ENCODE measurements at places on chromosomes 11 and 22.
A peak's percentile ranks its signal among the peaks of the same experiment; 100 is the strongest.

DNA sequence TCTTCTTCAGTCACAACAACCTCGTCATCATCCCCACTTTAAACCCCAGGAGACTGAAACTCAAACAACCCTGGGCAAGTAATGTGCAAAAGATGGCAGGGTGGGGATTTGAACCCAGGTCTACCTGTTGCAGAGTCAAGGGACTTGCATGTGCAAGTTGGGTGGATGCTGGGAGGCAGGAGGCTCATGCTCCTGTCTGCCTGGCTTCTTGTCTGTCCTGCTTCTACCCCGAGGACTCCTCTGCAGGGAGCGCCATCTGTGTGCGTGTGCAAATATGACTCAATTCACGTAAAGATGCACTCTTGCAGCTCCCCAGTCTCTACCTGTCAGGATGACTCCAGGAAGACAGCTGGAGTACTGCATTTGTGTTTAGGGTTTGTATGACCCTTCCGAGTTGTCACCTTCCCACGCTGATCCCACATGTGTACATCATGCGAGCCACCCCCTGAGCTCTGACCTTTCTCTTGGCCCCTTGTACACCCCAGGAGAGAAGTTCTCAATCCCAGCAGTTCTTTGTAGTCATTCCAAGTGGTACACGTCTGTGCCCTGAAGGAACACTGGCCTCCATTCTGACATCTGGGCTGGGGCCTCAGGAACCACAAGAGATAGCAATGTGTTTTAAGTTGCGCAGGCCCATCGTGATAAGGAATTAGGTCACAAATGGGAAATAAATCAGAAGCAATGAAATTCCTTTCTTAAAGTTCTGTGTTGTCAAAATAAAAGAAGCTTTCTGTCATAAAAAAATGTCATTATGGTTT lies 95.7 kb downstream of the CWC15 start:
- no peak for DNase-seq

- no peak for DNase-seq
Observed at GRCh38 chr22:16957781-16958180, 50.2 kb downstream of the GAB4 start.

- DNase-seq = no peak
Observed at GRCh38 chr11:8596504-8597046, 2.5 kb upstream of the STK33 start.

DNA sequence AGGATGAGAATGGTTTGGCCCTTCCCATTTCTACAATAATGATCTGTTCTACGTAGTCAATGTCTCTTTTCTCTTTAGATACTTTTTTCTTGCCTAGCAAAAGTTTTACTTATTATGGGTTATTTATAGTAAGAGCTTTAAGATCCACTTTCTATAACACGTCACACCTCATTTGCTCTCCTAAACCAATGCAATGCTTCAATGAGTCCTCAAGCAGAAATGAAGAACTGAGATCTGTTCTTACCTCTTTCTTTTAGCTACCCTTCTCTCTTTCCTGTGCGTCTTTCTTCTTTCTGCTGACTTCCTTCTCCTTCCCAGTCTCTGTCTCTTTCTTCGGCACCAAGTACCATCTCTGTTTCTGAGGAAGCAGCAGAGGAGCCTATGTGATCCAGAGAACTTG lies 61.8 kb downstream of the SNX19 start:
- DNase-seq = no peak

DNA sequence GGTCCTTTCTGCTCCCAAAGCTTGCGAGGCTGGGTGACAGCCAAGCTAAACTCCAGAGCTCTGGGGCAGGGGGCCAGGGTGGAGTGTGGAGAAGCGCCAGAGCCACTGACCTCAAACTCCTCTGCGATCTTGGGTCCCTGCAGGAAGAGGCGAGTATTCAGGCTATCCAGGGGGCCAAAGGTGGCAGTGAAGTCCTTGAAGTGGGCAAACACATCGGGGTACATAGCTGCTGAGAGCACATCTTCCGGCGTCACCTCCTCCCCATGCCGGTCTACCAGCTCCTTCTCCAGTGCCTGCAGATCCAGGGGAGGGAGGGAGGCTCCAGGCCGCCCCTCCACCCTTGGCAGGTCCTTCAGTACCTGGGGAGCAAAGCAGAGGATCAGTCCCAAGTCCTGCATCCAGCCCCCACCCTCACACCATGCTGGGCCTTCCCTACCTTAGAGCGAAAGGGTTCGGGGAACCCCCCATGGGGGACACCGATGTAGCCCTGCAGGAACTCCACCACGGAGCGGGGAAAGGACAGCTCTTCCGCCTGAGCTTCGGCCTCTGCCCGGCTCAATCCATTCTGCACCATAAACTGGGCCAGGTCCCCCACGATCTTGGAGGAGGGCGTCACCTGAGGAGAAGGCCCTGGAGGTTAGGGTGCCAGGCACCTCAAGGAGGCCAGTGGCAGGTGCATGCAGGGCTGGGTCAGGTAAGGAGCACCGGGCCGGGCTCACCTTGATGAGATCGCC lies 6.4 kb downstream of the RCE1 start:
- DNase-seq = no peak

GRCh38 chr22:17912945-17913721 lies 111.2 kb downstream of the MICAL3 start:
- DNase-seq = no peak

DNA sequence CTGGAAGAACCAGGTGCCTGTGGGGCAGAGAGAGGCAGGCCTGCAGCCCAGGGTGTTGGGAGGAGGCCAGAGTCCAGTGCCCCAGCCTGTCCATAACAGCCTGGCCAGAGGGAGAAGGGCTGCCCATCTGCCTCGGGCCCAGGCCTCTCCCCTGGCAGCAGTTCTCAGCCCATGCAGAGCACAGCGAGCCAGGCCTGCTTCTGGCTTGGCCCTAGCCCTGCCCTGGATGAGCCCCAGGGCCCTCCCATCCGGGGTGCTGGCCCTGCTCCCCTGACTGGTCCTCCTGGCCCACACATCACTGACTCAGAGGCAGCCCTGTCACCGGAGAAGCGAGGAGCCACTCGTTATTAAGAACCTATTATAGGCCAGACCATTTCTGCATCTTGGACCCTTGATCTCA lies 19.7 kb upstream of the MYRF start:
- DNase-seq = no peak

GRCh38 chr11:116231543-116231942 lies 541.2 kb downstream of the BUD13 start:
- no peak for DNase-seq

DNA sequence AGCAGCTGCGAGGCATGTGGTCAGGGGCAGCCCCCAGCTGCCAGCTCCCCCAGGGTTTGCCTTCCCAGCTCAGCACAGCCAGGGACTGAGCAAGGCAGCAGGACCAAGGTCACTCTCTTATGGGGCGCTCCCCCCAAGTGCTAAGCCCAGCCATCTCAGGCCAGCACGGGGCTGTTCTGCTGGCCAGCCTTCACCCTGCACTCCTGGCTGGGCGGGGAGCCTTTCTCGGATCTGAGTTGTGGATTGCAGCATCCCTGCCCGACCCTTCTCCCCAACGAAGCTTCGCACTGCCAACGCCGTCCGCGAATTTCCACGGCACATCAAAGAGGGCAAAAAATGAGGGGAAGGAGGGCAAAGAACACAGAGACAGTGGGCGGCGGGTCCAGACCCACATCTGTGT lies 42.5 kb upstream of the GAL start:
- no peak for DNase-seq

DNA sequence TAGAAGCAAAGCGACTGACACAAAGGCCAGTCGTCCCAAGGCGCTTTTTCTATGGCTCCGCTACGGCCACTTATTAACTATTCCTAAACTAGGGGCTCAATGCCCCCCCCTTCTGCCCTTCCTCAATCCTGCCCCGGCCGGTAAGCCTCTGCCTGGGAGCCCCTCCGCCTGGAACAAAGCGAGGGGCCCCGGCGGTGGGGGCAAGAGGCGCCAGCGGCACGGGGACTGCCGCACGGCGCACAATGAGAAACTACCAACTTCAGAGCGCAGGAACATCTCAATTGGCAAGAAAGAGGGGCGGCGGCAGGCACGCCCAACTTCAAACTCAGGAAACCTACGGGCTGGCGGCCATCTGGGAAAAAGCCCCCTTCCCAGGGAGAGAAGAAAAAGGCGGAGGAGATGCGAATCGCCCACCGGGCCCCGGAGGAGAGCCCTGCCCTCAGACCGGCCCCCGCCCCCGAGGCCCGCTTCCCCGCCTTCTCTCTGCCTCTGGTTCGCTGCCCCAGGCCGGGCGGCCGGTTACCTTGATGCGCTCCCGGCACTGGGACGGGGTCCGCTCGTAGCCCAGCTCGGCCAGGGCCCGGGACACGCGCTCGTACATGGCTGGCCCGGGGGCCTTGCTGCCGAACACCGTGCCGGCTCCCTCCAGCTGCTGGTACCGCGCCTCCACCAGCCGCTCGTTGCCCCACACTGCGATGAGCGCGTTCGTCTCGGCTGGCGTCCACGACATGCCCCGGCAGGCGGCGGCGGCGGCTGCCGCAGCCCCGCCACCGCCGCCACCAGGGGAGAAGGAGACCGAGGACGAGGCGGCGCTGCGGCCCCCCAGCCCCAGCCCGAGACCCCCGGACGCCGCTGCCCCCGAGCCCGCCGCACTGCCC lies 619 bp downstream of the MSANTD2 start:
- peak; percentile 36 for DNase-seq

GRCh38 chr11:110087812-110088534 lies 5.2 kb upstream of the ZC3H12C start:
- DNase-seq = no peak

DNA sequence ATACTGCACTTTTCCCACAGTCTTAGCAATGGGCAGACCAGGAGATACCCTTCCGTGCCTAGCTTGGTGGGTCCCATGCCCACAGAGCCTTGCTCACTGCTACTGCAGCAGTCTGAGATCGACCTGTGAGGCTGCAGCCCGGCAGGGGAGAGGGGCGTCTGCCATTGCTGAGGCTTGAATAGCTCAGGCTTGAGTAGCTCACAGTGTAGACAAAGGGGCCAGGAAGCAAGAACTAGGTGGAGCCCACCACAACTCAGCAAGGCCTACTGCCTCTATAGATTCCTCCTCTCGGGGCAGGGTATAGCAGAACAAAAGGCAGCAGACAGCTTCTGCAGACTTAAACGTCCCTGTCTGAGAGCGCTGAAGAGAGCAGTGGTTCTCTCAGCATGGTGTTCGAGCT lies 118.1 kb downstream of the BARX2 start:
- DNase-seq = no peak

GRCh38 chr11:1305063-1305495 lies 4.4 kb downstream of the TOLLIP start:
- DNase-seq = no peak

DNA sequence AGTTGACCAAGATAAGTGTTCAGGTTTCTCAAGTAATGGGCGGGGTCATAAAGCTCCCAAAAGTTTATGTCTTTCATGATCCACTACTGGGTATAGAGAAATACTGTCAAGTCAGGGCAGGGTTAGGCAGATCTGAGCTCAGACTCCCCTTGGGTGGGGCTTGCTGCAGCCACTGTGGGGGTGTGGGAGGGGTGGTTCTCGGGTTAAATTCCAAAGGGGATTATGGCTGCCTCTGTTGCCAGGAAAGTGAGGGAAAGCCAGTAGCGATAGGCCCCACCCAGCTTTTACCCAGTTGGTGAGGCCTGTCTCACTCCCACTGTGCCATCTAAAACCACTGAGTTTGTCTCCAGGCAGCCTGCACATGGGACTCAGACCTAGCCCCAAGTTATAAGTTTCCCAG lies 37.8 kb downstream of the DLG2 start:
- no peak for DNase-seq

DNA sequence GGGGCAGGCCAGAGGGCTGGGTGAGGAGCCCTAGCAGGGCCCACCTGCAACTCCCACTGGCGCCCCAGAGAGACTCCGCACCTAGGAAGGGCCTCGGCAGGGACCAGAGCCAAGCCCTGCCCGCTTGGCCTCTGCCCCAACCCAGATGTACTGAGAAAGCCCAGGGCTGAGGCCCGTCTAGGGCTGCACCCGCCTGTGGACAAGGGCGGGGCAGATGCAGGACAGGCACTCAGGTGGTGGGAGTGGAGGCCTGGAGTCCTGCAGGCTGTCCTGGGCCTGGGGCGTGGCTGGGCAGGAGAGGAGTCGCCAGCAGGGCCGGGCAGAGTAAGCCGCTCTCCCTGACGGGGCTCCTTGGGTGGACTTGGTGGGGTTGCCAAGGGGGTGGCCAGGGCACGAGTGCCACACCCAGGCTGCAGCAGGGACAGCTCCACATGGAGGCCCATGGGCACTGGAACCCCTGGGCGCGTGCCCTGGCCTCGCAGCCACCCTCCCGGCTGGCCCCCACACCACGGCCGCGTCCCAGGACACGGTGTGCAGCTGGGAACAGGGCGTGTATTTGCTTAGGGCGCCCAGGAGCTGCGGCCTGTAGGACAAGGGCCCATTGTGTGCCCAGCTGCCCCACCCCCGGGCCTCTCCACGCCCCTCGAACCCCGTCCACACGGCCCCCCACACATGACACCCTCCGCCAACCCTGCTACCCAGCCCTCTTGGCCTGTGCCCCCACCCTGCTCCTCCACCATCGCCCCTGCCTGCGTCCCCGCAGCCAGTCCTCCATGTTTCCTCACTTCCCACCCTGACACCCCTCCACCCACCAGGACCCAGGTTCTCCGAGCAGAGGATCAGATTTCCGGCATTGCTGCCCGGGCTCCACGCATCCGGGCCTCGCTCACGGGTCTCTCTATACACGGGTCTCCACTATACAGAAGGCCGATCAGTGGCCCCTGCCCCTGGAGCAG lies 11.3 kb upstream of the PIM3 start:
- no peak for DNase-seq

GRCh38 chr11:128285321-128285720 lies 302.0 kb downstream of the ETS1 start:
- DNase-seq = no peak

- no peak for DNase-seq
Observed at GRCh38 chr11:132898676-132899075, 633.6 kb downstream of the OPCML start.

DNA sequence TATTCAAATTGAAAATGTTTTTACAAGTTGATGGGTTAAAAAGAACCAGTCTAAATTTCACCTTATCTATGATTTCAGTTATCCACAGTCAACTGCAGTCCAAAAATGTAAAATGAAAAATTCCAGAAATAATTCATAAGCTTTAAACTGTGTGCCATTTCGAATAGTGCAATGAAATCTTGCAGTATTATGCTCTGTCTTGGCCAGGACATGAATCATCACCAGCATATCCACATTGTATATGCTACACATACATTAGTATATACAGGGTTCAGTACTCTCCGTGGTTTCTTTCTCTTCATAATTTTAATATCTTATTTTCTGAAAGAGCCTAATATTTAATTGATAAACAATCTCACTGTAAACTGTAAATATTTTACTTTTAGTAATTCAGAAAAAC lies 45.9 kb downstream of the ARHGAP32 start:
- no peak for DNase-seq

GRCh38 chr11:109209572-109209971 lies 212.4 kb upstream of the C11orf87 start:
- DNase-seq = no peak

GRCh38 chr22:21055880-21056319 lies 10.2 kb downstream of the LRRC74B start:
- DNase-seq = no peak

- DNase-seq = no peak
Observed at GRCh38 chr22:44909241-44909640, 100.6 kb downstream of the PHF21B start.

GRCh38 chr11:94457118-94458029 lies 36.3 kb downstream of the MRE11 start:
- no peak for DNase-seq
